ENCODE measurements at places on chromosomes 12 and 14. TPM values are rescaled to one million over a fixed set of nuclear protein-coding genes. Genes with fewer than 3 reads are reported as not detected.

The OR4E2 gene
- not detected for polyA plus RNA-seq

DNA sequence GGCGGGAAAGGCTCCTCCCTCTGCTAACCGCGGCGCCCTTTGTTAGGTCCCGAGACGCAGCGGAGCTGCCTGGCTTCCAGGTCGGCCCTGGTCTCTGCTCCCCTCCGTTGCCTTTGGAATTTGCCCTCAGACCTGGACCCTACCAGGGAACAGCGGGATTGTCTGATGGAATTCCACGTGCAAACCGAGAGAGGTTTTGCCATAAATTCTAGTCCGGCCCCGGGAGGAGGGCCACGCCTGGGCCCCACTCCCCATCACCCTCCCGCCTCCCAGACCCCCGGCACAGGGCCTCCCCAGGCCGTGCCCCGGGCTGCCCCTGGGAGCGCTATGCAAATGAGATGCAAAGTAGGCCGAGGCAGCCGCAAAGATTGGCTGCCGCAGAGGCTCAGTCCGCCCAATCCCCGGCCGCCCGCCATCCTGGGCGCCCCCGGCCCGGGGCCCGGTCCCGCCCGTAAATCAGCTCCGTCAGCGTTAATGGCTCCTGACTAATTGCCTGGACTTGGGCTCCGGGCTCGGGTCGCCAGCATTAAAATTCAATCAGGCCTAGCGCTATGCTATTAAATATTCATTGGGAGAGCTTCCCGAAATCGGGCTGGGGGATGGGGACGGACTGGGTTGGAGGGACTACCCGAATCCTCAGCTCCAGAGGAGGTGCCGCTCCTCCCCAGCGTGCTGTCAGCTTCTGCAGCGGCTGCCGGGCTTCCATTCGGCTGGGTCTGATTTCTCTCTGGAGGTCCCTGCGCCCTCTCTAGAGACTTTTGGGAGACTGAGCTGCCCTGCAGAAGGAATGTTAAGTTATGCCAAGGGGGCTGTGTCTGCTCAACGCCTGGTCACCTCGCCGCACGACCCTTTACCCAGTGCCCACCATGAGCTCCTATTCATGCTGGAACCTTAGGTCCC lies 15.7 kb upstream of the FIGNL2 start:
- DNase-seq, result peak; percentile 27

DNA sequence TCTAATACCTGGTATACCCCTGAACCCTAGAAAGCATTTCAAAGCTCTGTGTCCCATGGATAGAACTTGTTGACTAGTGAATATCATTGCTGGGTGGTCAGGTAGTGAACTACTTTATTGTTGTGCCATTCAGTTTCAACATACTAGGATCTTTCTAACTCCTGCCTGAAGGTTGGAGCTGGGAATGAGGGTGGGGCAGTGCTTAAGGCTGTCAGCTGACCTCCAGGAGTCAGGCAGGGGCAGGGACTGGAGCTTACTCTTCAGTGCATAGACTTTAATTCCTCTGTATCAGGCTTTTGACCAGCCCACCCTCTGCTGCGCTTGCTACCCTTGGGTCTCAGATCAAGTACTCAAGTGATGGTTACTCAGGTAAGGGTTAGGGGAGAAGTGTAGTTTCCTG lies 102.6 kb upstream of the RFX4 start:
- DNase-seq, result no peak

GRCh38 chr12:62967701-62968100 lies 32.8 kb upstream of the PPM1H start:
- DNase-seq, result no peak

The PTGDR gene
- 0.18 TPM for polyA plus RNA-seq

- no peak for DNase-seq
Measured at GRCh38 chr12:56389412-56389811, 26.8 kb upstream of the APOF start.

DNA sequence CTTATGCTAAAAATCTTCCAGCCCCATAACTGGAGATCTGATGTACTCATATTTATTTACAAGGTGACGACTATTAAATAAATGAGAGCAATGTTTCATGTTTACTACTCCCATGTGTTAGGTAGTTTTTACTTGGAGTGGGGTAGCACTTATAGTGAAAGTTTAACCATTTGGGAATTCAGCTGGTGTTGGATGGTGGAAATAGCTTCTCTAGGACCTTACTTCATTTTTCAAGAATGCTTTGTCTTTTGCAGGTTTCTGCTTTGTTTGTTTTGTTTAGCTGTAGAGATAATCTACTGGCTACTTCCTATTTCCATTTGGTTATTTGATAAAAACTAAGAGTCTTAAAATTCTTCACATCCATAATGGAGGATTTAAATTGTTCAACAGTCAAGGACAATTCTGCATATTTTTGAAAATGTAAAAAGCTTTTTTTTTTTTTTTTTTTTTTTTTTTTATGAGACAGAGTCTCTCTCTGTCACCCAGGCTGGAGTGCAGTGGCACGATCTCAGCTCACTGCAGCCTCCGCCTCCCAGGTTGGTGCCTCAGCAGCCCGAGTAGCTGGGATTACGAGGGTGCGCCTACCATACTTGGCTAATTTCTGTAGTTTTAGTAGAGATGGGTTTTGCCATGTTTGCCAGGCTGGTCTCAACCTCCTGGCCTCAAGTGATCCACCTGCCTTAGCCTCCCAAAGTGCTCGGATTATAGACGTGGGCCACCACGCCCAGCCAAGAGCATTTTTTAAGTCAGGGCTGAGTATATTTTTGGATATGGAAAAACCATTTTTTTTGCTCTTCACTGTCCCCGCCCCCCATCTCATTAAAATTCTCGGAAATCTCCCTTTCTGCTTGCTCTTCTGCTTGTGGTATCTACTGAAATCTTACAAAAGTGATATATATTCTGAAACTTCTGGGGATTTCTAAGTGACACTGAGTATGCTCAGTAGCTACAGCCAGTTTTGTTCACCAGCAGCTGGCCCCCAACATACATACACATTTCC lies 1.4 kb upstream of the ABCD2 start:
- no peak for DNase-seq

DNA sequence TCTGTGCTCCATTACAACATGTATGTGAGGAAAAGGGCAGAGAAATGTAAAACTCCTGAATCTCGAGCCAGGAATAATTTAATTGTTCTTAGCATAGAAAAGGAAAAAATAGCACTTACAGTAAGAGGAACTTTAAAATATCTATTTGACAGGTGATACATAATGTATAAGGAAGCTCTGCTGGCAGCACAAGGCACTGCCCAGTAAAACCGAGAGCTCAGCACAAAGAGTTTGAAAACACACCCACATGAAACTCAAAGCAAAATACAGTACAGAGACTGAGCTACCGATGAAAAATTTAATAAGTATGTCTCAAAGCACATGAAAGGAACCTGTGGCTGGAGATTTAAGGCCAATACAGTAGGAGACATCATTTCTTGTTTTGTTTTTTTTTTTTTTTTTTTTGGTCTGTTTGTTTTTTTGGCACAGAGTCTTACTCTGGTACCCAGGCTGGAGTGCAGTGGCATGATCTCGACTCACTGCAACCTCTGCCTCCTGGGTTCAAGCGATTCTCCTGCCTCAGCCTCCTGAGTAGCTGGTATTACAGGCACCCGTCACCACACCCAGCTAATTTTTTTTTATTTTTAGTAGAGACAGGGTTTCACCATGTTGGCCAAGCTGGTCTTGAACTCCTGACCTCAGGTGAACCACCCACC lies 19.2 kb downstream of the CLIP1 start:
- no peak for DNase-seq

DNA sequence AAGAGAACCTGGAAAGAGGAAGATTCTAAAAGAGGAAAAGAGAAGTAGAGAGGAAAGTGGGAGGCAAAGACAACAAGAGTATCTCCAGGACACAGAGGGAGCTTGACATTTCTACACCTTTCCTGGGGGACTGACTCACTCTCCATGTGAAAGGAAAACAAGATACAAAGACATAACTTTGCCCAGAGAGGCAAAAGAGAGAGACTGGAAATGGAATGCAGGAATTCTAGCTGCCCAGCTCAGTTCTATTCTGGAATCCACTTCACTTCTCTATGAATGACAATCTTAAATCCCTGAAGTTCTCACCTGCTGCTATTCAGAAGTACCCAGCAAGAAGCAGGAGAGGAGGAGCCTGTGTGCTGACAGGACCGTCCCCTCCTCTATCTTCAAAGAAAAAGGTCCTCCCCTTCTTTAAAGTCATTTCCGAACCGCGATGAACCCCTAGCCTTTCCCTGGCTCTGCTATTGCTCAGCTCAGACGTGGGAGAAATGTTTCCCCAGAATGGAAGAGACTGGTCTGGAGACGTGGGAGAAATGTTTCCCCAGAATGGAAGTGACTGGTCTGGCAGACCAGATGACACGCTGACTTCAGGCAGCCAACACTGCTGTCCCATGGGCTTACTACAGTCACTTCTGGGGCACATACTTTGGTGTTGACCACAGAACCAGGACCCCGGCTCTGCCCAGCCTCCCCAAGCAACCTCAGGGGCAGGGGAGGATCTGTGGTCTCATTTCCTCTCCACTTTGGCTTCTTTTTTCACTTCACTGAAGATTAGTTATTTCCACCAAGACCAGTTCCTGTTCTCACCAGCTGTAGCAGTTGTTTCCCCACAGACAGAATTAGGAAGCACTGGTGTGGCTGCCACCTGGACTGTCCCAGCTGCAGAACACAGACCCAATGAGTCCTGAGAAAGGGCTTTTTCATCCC lies 8.3 kb downstream of the FMNL3 start:
- DNase-seq, result peak; percentile 78

- DNase-seq, result no peak
Measured at GRCh38 chr12:93466625-93467350, 526 bp upstream of the MRPL42 start.

- no peak for DNase-seq
Measured at GRCh38 chr12:31479516-31480210, 111.3 kb downstream of the DENND5B start.

The FGD4 gene
- polyA plus RNA-seq, result 1.3 TPM

- DNase-seq, result no peak
Measured at GRCh38 chr14:85575617-85575898, 45.6 kb downstream of the FLRT2 start.

GRCh38 chr12:116152268-116152667 lies 125.2 kb downstream of the MED13L start:
- peak; percentile 42 for DNase-seq

DNA sequence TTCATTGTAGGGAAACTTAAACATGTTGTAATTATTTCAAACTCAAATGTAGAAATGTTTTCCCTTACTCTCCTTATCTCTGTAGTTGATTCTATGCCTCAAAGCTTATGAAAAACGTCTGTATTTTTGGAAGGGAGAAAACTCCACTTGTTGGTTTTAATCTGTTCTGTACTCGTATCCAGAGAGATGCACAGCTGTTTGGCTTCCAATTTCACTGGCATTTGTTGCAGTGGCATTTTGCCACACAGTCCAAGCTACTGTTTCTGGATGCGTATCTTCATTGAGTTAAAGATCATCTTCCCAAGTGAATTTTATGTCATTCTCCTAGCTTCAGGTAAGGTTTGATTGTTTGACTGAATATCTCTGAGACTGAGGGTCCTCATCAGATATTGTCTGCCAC lies 481.4 kb downstream of the TRHDE start:
- no peak for DNase-seq

DNA sequence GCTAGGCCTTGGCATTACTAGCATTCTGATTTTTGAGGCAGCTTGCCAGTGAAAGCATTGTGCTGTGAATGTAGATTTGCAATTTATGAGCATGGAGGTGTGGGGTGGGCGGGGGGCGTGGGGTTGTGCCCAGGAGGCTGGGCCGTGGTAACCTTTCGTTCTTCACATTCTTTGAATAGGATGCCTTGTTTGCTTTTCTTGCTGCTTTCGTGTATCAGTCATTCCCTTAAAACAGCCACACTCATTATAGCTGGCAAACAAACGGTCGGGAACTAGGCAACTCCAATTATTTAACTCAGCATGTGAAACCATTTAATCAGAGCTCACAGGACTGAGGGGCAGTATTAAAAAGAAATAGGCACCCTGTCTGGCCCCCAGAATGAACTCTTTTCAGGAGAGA lies 115.9 kb upstream of the PELI2 start:
- peak; percentile 75 for DNase-seq

The SERPINA1 gene
- polyA plus RNA-seq, result 0.16 TPM

The GYS2 gene
- not detected for polyA plus RNA-seq

The FAM181A gene
- not detected for polyA plus RNA-seq

- no peak for DNase-seq
Measured at GRCh38 chr12:11891754-11892386, 178.9 kb upstream of the BCL2L14 start.

- no peak for DNase-seq
Measured at GRCh38 chr12:93994721-93995120, 153.7 kb upstream of the PLXNC1 start.

The WIF1 gene
- not detected for polyA plus RNA-seq

- DNase-seq, result no peak
Measured at GRCh38 chr14:71597287-71597920, 334.8 kb upstream of the RGS6 start.

DNA sequence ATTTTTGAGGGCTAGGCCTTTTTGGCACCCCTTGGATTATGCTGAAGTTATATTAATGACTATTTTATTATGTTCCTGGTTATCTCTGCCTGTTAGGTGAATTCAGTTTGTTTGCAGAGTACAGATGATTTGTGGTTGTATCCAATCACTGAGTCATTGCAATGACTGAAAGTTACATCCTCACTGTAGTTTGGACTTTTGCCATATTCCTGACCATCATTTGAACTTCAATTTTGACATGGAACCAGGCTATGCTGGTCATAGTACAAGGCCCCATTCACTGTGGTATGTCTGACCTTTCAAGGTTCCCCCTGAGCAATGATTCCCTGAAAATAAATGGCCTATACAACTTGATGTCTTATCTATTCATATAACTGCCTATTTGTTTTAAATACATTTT lies 621.0 kb downstream of the CCER1 start:
- DNase-seq, result peak; percentile 3

DNA sequence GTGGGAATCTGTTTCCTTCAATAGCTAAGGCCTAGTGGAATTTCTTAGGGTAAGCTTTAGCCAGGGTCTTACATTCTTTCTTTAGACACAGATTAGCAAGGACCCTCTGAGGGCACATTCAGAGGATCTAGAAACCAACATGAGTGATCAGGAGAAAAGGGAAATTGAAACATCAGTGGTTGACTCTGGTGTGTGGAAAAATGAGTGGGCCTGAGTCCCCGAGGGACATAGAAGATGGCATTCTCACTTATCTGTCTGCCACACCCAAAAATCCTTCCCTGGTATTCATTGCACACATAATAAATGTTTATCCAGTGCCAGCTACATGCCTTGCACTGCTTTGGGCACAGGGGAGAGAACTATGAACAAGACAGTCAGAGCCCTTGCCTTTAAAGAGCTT lies 82.9 kb downstream of the SSPN start:
- DNase-seq, result no peak

GRCh38 chr12:18689771-18690170 lies 48.0 kb downstream of the PLCZ1 start:
- no peak for DNase-seq

- DNase-seq, result peak; percentile 3
Measured at GRCh38 chr12:40012711-40013110, 93.2 kb downstream of the SLC2A13 start.

The RHEBL1 gene
- 0.65 TPM for polyA plus RNA-seq

The CHD8 gene
- 21.2 TPM for polyA plus RNA-seq

The SERPINA4 gene
- polyA plus RNA-seq, result not detected

The SLC16A7 gene
- 14.0 TPM for polyA plus RNA-seq
